HTR-8/SVneo (cell line): ENCODE measurements at places on chromosomes 4 and X.
A peak's percentile ranks its signal among the peaks of the same experiment; 100 is the strongest.

- peak; percentile 22 for DNase-seq
These were observed at the start of gene TBL1X for GRCh38 chrX:9464435-9465371. Gene TBL1X, plus strand, starts transcription at chrX:9465058. Its CDS starts 188,529 bp downstream, at chrX:9653587.

DNA sequence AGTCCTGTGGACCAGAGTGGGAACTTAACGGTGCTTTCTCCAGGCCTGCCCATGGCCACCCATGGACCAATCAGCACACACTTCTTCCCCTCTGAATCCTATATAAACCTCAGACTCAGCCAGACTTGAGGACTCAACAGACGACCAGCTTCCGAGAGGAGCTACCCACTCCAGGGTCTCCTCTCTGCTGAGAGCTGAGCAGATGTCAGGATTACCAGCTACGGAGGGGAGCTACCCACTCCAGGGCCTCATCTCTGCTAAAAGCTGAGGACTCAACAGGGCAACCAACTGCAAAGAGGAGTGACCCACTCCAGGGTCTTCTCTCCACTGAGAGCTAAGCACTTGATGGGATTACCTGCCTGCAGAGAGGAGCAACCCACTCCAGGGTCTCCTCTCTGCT, 80.0 kb upstream of the DDX60 start:
- no peak for DNase-seq

DNA sequence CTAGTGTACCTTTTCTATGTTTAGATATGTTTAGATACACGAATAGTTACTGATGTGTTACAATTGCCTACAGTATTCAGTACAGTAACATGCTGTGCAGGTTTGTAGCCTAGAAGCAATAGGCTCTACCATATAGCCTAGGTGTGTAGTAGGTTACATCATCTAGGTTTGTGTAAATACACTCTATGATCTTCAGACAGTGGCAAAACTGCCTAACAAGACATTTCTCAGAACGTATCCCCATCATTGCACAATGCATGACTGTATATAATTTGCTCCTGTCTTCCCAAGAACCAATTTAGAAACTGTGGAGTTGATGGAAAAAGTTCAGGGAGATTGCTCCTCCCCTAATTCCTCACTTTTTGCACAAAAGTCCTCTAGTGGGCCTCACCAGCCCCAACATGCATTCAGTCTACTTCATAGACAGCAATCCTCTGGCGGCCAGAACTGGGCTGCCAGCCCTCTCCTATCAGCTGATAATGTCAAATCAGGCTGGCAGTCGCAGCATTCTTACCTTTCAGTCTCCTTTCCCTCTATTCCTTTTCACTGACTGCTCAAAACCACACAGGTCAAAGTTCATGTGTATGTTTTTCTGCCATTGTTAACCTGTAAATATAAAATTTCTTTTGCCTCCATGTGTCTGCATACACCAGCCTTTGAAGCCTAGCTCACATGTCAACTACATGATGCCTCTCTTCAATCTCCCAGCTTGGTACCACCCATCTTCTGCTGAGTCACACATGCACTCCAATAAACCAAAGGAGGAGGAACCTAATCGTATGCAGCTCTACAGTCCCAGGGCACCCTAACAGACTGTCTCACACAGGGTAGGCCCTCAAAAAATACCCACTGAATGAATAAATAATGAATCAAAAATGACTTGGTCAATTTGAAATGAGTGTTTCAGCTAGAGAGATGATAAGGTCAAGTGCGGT, 32.0 kb downstream of the BCLAF3 start:
- no peak for DNase-seq

DNA sequence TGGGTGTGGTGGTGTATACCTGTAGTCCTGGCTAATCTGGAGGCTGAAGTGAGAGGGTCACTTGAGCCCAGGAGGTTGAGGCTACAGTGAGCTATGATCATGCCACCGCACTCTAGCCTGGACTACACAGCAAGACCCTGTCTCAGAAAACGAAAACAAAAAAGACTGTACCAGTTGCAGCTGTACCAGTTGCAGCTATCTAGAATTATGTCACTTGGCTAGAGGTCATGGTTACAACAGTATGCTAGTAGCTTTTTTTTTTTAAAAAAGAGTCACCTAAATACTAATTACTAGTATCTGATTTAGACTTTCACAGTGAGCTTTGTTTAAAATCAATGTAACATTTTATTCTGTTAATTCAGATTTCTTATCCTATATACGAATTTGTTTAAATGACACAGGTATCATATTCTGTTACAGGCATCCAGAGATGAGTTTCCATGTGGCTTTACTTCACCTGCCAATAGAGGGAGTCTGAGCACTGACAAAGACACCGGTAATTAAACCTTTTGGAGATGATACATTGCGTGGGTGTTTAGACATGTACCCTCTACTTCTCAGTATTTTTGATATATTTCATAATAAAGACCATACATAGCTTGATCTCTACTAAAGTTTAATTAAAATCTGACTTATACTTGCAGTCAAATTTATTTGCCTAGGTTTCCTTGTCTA, 100.2 kb upstream of the IL13RA1 start:
- no peak for DNase-seq

DNA sequence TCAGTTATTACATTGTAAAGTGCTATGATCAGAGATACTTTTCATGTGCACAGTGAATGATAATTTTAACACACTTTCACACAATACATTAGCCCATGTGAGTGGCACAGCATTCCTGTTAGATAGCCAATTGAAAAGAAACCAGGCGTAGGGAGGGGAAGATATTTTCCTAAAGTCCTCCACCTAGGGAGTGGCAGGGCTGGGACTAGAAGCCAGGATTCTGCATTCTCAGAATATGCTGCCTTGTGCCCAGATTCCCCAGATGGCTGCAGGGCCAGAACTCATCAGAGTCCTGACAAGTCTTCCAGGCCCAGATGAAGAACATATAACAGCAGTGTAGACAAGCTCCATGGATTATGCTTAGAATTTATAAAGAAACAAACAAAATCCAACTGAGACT, 350.2 kb downstream of the AFF2 start:
- DNase-seq, result no peak

- DNase-seq, result no peak
These were observed 35.9 kb downstream of the PNMA5 start for GRCh38 chrX:152958047-152958446.

- no peak for DNase-seq
These were observed 43.9 kb upstream of the NEIL3 start for GRCh38 chr4:177265729-177266128.

GRCh38 chr4:42329421-42329820, 67.9 kb upstream of the SHISA3 start:
- no peak for DNase-seq
